ENCODE measurements at places on chromosomes 2 and 18.

- no peak for DNase-seq
Measured at GRCh38 chr2:41764131-41764530, 283.7 kb upstream of the PKDCC start.

DNA sequence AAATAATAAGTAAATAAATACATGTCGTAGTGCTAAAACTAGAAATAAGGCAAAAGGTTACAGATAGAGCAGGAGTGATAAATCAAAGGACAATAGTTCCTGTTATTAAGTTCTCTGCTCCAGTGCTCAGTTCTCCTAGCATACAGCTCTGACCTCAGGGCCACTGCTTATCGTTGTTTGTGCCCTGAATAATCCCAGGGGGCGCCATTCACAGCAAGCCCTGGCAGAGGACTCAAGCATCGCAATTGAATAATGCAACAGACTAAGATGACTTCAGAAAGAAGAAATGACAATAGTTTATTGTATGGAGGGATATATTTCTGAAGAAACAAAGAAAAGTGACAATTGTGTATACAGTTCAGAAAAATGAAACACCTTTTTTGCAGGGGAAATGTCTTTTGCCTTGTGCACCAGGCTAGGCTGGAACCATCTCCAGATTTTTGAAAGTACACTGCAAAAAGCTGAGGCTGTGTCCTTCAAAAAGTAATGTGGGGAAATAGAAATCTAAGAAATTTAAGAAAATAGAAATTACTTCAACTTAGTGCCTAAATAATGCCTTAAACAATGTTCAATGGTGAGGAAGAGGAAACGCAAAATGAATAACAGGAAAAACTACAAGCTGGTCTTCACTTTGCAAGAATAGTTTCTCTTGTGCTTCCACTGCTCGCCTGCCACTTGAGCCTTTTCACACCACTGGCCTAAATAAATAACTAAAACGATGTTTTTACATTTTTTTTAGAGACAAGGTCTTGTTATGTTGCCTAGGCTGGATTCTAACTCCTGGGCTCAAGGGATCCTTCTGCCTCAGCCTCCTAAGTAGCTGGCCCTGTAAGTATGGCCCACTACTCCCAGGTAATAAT, 19.0 kb upstream of the CCNYL1 start:
- no peak for DNase-seq

GRCh38 chr18:52670896-52671295, 330.9 kb downstream of the DCC start:
- no peak for DNase-seq

DNA sequence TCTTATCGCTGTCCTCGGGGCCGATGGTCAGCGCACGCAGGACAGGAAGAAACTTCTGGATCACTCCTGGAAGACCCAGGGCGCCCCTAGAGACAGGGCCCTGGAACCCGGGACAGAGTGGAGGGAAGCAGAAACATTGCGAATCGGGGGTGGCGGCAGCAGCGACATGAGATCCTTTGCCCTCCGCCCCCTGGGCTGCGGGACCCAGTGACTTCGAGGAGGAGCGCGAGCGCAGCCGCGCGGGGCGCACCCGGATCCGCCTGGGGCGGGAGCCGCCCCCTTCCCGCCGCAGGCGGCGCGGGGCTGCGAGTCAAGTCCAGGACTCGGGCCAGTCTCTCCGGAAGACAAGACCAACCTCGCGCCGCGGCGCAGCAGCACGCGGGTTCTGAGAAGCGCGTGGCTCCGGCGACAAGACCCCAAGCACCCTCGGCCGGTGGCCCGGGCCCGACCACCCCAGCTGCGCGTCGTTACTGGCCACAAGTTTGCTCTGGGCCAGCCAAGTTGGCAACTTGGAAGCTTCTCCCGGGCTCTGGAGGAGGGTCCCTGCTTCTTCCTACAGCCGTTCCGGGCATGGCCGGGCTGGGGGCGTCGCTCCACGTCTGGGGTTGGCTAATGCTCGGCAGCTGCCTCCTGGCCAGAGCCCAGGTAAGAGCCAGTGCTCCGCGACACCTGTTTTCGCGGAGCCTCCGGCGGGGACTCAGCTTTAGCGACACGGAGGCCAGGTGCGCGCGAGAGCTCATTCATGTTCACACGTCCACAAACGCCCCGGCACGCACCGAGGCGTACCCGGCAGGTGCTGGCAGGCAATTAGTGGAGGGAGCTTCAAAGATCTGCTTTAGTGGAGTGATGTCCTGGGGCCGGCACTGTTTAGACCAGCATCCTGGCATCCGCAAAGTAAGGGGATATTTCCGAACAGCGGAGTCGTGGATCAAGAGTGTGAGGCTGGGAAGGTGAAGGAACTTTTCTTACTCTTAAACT, at the start of gene PTH2R:
Gene PTH2R (plus strand): TSS at position 319 of the 978 bp plus-strand sequence. CDS start 252 bp downstream, at position 571.
- no peak for DNase-seq
